ENCODE measurements at places on chromosomes 16 and 17.

DNA sequence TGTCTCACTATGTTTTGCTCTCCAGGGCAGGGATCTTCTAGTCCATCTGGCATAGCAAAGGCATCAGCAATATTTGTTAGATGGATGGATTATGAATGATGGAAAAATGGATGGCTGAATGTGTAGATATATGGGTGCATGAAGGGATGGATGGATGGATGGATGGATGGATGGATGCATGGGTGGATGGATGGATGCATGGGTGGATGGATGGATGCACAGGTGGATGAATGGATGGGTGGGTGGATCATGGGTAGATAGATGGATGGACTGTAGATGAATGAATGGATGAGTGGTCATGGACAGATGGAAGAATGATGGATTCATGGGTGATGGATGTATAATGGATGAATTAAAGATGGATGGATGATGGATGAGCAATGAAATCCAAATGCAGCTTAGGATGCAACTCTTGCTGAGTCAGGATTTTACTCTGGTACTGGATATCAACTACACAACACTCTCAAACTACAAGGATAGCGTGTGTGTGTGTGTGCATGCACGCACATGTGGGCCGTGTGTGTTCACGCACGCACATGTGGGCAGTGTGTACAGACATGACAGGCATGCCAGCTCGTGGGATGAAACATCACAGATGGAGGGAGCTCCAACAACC, 34.0 kb downstream of the GSG1L start:
- no peak for DNase-seq

DNA sequence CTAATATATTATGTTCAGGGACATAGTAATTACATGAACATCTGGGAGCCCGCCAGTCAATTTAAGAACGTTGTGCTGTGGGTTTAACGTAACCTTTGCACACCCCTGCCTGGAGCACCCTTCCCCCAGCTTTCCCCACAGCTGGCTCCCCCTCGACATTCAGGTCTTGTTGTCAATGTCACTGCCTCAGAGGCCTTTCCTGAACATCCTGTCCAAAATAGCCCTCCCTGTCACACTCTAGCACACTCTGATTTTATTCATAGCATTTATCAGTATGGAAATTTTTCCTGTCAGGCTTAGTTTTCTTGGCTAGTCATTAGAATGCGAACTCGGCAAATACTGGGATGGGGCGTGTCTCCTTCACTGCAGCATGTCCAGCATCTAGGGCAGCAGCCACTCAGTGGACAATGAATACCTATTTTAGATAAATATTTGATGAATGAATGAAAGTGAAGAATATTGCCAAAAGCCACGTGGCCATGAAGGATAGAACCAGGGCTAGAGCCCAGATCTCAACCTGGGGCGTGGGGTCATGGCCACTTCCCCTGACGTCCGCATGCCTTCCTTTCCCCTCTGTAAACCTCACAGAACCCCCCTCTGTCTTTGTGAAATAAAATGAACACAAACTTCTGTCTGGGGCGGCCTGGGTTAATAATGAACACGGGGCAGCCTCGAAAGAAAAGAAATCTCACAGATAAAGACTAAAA, 10.5 kb downstream of the PIK3R6 start:
- DNase-seq, result no peak

DNA sequence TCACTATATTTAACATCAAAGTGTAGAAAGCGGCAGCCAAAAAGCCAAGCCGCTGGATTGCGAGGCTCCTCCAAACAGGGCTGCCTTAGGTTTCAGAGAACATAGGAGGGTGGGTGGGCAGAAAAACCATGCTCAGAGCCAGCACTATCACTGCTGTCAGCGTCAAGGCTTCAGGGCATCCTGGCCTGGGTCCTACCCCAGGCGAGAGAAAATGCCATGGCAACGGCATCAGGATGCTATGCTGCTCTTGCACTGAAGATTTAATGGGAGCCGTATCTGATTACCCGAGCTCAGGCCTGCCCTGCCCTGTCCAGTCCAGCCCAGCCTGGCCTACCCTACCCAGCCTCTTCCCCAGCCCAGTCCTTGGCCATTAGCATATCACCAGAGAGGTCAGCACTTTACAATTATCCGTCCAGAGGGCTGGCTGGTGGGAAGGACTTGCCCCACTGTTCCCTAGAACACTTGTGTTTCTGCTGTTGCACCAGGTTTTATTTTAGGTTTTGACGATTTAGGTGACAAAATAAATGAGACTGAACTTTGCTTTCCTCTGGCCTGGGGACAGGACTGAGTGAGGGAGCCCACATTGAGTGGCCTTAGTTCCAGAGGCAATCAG, 61.1 kb downstream of the TOM1L2 start:
- no peak for DNase-seq

DNA sequence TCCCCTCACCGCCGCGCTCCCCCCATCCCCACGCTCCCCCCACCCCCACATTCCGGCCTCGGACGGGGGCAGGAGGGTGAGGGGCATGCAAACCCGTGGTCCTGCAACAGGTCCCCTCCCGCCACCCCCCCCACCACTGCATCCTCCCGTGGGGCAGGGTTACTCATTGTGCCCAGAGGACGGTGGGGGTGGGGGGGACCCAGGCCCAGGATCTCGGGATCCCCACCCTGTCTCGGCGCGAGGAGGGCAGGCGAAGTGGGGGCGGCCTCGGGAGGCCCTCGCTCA, 8.5 kb downstream of the SLC22A31 start:
- no peak for DNase-seq

GRCh38 chr17:64186171-64187092, 56.5 kb upstream of the ERN1 start:
- DNase-seq, result no peak

DNA sequence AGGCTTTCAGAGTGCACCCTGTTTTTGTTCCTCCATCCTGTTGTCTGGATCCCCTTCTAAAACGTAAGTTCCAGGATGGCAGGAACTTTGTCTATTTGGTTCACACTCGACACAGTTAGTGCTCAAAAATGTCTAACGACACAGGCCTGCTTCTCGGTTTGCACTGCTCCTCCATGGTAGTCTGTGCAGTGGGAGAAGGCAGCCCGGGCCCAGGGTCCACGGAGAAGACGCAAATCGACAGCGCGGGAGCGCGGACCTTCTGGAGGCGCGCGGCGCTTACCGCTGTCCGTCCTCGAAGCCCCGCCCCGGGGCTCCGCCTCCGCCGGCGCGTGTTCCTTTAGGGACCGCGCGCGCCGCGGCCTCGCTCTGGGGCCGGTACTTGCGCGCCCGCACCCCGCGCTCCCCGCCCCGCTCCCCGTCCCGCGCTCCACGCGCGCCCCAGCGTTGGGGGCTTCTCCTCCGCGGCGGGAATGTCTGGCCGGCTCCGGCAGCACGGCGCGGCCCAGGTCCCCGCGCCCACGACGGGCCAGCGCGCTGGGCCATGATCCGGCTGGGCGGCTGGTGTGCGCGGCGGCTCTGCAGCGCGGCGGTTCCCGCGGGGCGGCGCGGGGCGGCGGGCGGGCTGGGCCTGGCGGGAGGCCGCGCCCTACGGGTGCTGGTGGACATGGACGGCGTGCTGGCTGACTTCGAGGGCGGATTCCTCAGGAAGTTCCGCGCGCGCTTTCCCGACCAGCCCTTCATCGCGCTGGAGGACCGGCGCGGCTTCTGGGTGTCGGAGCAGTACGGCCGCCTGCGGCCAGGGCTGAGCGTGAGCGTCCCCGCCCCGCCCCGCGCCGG, at the start of gene NT5M:
NT5M (plus strand) TSS at position 364 of the 837 bp plus-strand sequence; CDS start at position 542, 178 bp downstream.
- peak; percentile 73 for DNase-seq

GRCh38 chr16:71873199-71873598, 10.8 kb downstream of the ZNF821 start:
- DNase-seq, result no peak

- DNase-seq, result no peak
Observed at GRCh38 chr16:4339909-4340308, 11.2 kb downstream of the PAM16 start.

- DNase-seq, result no peak
Observed at GRCh38 chr16:89210165-89210903, 7.2 kb upstream of the ZNF778 start.

GRCh38 chr17:30717291-30718098, 107.0 kb downstream of the CRLF3 start:
- DNase-seq, result no peak

- no peak for DNase-seq
Observed at GRCh38 chr17:74737299-74738050, 419 bp downstream of the RAB37 start.

DNA sequence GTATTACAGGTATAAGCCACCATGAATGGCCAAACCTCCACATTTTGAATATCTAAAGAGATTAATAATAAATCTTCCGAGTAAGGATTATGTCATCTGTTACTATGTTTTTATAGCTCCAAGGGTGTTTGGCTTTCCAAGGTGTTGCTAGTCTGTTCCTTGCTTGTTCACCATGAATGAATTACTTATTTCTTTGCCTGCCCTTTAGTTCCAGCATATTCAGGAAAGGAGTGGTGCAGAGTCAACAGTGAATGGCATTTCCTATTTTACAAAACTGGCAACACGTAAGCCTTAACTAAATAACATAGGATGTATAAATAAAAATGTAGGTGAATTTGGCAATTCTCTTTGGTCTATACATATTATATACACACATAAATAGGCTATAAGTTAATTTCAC, 70.3 kb downstream of the MYO1D start:
- DNase-seq, result no peak

GRCh38 chr16:51696376-51696775, 545.3 kb upstream of the SALL1 start:
- no peak for DNase-seq

GRCh38 chr17:42672038-42672437, 4.8 kb downstream of the PLEKHH3 start:
- DNase-seq, result no peak

- DNase-seq, result peak; percentile 28
Observed at GRCh38 chr16:81469710-81470535, 25.3 kb downstream of the CMIP start.

GRCh38 chr17:69516911-69517310, 102.4 kb downstream of the MAP2K6 start:
- DNase-seq, result no peak

DNA sequence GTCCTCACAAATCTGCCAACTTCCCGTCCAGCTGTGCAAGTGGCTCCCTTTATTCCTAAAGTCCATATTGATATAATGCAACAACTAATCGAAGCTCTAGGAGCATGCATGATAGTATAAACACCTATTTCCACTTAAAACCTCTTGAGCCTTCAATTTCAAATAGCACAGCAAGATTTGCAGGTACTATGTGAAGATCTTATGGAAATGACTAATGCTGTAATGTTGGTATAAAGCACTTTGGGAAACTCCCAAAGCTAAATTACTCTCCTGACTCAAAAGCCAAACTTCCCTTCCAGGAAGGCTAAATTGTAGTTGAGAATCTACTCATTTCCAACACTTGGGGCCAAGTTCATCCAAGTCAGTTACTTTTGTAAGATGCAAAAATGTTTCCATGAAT, 287.6 kb upstream of the CDH11 start:
- peak; percentile 16 for DNase-seq

- DNase-seq, result peak; percentile 21
Observed at GRCh38 chr16:68452176-68452575, 3.9 kb upstream of the SMPD3 start.

GRCh38 chr16:1282324-1282973, 26.6 kb downstream of the TPSD1 start:
- DNase-seq, result no peak

- no peak for DNase-seq
Observed at GRCh38 chr16:8251298-8251697, 339.0 kb downstream of the TMEM114 start.

DNA sequence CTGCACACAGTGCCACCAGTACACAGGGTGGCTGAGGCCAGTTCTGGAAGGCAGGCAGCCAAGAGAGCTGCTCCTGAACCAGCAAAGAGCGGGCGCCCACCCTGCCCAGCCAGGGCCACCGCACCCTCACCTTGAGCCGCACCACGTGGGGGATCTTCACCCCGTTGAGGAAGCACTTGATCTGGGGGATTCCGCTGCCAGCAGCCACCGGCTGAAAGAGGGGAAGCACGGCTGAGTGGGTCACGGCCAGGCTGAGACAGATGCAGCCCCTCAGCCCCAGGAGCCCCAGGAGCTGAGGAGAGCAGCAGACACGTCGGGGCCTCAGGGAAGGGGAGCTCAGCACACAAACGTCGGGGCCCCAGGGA, 14.6 kb upstream of the CCDC154 start:
- DNase-seq, result no peak

DNA sequence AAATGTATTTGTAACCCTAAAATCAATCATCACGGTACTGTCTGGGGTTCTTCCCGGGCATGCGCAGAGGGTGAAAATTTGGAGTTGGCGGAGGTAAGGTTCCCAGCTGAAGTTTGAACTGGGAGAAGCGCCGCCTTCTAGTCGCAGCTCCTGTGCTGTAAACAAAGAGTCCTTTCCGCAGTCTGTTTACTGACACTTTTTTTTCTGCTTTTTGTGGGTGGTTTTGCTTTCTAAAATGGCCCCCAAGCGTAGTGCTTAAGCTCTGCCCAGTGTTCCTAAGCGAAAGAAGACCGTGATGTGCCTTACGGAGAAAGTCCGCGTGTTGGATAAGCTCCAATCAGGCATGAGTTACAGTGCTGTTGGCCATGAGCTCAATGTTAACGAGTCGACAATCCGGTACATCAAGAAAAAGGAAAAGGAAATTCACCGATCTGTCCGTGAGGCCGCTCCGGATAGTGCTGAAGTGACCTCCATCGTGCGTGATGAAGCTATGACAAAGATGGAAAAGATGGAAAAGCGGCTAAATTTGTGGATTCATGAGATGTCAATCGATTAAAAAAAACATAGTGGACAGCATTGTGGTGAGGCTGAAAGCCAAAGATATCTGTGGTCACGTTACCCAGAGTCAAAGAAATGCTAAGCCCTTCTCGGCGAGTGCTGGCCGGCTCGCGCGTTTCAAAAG, 570 bp upstream of the CFDP1 start:
- DNase-seq, result peak; percentile 98

DNA sequence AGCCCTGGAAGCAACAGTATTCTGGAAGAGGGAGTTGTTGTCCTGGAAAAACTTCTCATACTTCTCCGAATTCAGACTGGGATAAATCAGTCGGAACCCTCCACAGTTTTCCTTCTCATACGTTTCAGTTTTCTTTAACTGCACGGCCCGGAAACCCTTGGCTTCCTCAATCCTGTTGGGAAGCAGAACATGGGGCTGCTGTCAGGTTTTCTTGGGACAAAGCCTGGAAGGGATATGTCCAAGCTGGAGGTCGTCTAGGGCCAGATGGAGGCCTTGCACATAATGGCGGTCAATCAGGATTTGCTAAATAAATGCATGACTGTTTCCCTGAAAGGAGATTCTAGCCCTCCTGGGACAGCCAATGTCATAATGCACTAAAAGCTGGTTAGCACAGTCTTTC, 29.2 kb downstream of the TTLL6 start:
- no peak for DNase-seq

DNA sequence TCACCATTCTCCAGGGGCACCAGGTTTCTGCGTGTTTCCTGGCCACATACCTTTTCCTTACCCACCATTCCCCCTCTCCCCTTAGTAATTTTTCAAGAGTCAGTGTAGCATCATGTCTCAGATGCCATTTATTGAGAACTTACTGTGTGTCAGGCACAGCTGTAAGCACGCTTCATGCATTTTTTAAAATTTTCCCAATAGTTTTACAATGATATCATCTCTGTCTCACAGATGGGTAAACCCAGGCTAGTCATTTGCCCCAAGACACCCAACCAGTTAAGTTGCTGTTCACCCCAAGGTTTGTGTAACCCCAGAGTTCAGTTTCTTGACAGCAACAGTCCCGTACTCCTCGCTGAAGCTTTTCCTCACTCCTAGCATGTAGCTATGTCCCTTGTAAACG, 56.4 kb upstream of the IRX3 start:
- peak; percentile 36 for DNase-seq

GRCh38 chr17:40068129-40068581, 5.4 kb downstream of the THRA start:
- no peak for DNase-seq

- no peak for DNase-seq
Observed at GRCh38 chr16:66197668-66198278, 168.7 kb upstream of the CDH5 start.
